Brain microvascular endothelial cell (primary cell): ENCODE measurements at places on chromosomes 3 and 15.
A peak's percentile ranks its signal among the peaks of the same experiment; 100 is the strongest.

DNA sequence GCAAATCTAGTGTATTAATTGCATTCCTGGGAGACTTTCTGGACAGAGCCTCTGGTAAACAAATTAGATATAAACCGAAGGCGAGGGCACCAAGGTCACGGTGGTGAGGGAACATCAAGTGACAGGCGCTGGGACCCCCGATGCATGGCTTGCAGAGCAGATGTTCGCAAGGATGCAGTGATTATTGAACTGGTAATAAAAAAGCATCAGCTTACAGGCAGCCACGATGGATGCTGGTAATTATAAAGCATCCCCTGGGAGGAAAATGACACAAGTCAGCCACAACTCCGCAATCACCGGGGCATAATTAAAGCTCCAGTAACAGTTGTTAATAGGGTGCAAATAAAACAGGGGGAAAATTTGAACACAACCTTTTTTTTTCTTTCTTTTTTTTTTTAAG, 231.1 kb upstream of the DPH6 start:
- no peak for DNase-seq

DNA sequence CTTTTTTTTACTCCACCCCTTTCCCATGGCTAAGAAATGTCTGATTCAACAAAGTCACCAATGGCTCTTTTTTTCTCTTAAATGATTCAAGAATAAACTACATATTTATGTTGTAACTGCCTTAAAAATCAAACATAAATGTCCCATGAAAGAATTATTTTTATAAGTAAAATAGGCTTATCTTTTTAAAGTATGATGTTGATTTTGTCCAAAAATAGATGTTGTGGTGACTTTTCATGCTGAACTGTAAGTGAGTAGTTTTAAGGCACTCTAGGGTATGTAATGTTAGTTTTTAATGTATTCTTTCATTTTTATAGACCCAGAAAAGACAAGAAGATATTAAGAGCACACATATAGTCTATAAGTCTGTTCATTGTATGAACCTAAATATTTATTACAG, 594.9 kb downstream of the NLGN1 start:
- no peak for DNase-seq

DNA sequence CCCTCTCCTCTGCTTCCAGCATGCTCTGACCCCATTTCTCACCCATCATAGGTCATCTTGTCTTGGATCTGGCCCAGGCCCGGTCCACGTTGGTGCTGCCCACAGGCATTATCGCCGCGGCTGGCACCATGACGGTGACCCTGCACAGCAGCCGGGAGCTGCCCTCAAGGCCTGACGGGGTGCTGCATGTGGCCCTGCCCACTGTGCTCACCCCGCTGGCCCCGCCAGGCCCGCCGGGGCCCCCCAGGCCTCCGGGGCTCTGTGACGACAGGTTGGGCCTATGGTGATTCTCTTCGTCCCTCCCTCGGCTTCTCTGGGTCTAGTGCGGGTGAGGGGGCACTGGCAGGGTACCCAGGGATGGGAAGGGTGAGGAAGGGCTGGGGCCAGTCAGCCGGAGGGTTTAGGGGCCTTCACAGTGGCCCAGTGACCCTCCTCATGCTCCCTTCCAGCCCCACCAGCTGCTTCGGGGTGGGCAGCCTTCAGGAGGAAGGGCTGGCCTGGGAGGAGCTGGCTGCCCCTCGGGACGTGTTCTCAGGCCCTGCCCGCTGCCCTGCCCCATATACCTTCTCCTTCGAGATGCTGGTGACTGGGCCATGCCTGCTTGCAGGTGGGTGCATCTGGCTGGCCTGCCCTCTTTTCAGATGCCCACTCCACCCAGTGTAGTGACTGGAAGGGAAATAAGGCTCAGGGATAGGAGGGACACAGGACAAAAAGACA, 3.9 kb downstream of the VWA5B2 start:
- DNase-seq = no peak

DNA sequence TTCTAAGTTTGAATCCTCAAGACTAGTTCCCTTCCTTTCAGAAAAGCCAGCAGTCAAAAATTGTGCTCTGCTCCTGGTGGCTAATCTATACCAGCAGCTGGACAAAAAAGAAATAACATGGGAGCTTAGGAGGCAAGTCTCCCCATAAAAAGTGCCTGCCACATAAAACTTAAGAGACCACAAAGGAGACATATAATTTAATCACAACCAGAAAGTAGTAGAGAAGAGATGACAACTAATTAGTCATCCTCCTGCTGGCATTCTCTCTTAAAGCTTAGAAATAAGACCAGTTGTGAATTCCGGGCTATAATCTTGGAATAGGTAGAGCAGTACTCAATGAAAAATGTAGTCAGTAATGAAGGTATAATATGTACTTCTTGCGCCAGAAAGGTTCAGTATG, 20.2 kb upstream of the IMPG2 start:
- DNase-seq = no peak

DNA sequence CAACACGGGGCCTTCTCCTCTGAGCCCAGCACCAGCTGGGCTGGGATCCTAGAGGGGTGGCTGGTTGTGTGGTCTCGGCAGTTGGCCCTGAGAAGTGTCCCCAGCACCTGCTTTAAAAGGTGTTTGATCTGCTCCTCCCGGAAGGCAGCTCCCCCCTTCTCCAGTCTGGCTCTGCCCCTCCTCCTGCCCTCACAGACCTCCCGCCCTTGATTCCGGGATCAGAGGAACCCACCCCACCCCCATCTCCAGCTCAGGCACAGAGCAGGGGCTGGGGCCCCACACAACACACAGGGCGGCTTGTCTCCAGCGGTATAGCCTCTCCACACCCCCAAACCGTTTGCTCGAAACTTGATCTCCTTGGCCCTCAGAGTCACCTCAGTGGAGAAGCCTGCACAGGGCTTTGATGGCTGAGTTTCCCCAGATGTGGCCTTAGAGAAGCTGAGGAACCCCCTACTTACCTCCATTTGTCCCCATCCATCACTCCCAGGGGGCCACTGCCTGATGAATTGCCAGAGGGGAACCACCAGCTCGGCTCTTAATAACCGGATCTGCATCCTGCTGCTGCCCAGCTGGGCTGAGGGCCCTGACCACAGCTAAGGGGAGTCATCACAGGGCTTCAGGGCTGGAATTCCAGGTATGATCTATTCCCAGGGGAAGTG, 6.4 kb upstream of the STRA6 start:
- no peak for DNase-seq

DNA sequence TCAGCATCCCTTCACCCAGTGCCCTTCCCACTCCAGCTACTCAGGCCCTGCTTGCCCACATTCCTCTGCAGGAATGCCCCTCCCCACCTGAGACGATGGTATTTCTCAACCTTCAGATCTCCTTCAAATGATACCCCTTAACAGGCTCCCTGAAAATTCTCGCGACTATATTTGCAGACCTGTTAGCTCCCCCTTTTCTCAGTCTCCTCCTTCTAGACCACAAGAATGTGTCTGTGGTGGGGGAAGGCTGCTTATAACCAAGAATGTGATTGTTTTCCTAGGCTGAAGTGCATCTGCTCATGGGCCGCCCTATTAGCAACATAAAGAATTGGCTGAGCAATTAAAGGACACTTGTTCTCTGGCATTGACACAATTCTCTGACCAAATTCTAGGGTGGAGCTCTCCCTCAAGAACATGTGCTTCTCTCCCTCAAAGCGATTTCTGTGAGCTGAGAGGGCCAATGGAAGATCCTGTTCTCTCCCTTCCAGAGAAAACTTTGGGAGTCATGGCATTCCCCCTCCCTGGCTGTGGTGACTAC, 19.1 kb upstream of the LIMD1 start:
- DNase-seq = peak; percentile 48

DNA sequence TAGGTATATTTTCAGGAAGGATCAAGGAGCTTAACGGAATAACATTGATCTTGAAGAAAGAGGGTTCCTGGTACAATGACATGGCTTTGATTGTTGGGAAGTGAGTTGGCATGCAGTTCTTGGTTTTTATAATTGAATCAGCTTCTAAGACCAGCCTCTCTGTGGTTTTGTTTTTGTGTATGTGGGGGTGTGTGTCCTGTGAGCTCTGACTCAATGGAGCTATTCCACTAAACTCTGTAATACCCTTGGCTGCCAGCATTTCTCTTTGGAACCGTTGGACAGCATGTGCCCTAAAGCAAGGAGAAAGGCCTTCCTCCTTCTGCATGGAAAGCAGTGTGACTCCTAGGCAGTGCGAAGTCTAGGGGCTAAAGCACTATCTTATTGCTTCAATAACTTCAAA, 124.8 kb downstream of the EDEM1 start:
- DNase-seq = no peak

DNA sequence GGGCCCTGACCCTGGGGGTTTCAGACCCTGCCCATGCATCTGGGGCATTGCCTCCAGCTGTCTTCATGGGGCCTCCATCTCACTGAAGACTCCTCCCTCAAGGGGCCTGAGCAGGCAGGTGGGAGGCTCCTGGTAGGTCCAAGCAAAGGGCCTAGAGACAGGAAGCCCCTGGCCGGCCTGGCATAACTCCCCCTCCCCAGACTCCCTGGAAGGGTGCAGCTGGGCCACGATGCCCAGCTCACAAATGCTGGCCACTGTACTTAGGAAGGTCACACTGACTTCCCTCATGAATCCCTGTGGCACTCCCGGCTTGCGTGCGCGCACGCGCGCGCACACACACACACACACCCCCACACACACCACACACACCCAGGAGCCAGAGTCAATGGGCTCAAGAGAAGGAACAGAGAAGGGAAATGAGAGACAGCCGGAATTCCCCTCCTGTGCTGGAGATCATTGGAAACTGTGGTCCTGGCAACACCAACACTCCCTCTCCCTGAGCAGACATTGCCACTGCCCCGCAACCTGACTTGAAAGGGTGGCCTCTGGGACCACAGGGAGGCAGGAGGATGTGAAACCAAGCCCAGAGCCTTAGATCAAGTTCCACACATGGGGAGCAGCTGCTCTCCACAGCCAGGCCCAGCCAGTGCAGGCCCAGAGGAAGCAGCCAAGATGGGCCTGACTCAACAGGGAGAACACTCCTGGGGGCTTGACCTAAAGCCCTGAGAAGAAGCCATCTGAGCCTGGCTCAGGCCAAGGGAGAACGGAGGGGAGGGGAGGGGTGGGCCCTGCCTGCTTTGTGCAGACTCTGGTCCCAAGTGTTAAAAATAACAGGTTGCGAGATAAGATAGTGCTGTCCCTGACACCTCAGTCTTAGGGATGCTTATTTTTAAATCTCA, 69.7 kb downstream of the SCN5A start:
- DNase-seq = no peak

DNA sequence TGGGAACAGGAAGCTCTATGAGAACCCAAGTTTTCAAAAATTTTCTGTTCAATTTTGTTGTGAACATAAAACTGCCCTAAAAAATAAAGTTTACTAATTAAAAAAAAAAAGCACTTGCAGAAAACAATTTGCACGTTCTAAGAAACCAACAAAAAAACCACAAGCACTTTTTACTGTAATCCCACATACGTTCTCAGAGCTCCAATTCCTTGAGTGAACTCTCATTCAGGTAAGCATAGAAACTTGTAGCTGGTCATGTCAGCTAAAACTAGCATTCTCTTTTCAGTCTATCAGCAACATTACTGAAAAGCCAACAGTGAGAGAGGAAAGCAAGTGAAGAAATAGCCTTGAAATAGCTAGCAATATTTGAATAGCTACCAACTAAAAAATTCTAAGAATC, 11.5 kb upstream of the TMF1 start:
- DNase-seq = no peak

GRCh38 chr3:31225923-31226322, 306.8 kb upstream of the STT3B start:
- no peak for DNase-seq

GRCh38 chr3:133992381-133992780, 37.3 kb downstream of the SLCO2A1 start:
- DNase-seq = no peak

GRCh38 chr15:70358011-70358819, 260.5 kb upstream of the TLE3 start:
- no peak for DNase-seq

DNA sequence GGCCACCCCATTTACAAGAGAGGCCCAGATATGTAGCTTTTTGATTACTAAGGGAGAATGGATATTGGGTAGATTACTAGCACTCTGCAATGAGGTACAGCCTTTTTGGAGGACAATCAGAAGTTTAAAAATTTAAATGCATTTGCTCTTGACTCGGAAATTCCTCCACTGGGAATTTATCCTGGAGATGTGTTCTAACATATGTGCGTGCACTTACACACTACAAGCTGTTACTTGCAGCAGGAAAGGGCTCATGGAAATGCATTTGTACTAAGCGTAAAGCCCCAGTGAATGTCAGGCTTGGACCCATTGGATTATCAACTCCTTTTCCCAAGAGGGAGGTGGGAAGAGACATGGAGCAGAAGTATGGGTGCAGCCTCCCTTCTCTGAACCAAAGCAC, 7.8 kb upstream of the POMGNT2 start:
- DNase-seq = no peak

DNA sequence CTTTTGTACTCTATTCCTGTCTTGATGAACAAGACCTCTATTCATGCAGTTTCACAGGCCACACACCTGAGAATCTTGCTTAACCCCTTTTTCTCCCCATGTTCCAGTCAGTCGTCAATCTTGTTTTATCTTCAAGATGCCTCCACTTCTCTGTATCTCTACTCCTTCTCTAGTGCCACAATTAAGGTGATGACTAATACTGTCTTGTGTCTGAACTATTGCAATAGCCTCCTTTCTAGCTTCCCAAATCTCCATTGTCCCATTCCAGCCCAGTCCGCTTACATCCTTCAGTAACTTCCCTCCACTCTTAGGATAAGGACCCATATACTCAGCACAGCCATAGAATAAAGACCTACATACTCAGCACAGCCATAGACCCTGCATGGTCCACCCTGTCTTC, 24.7 kb downstream of the CHST14 start:
- DNase-seq = no peak

DNA sequence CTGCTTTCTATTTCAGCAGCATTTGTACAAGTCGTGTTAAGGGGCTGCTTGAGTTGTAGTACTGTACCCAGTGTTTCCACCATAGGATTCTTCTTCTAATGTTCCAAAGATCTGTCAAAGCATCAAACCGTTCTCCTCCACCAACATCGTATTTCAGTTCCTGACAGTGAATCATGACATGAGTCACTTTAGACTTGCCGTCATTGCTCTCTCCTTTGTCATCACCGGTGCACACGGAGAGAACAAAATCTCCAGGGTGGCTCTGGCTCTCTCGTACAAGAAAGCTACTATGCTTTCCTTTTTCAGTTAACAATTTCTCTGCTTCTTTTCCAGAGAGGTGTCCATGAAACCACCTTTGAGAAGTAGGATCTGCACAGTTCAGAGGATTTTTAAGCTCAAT, 270.9 kb upstream of the CCDC54 start:
- peak; percentile 77 for DNase-seq

- DNase-seq = no peak
Measured at GRCh38 chr3:43194069-43194468, 88.2 kb upstream of the POMGNT2 start.
